ENCODE measurements at places on chromosomes 4 and X.

GRCh38 chr4:123233136-123233768 is 163.3 kb upstream of the SPRY1 start:
- DNase-seq = no peak

GRCh38 chr4:56026596-56026995 is 77.9 kb downstream of the CEP135 start:
- no peak for DNase-seq

DNA sequence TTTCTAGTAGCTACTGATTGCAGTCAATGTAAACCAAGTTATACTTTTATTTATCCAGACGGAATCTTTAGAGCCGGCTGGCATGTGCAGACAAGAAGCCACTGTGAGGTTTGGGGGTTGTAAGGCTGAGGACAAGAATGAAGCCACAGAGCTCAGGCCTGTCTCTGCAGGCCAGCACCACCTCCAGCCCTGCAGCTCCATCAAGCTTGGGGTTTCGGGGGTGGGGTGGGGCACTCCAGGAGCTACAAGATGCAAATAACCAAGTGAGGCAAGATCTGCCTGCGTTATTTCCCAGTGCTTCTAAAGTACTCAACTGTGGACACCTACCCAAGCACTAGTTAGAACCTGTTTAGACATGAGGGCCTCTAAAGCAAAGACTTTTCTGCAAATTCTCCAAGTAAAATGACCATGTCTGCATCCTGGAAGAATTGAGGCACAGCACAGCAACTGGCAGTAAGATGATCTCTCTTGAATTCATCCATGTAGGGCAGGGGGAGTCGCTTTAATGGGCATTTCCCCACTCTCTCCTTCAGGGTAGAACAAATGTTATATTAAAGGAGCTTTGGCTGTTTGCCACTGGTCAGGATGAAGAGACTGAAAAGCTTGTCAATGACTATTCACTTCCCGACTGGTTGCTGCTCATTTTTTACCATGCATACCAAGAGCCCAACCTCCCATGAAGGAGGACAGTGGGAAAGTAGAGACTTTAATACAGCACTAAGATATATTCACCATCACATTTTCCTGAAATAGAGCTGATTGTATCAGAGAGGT is 222.5 kb downstream of the MGST2 start:
- DNase-seq = no peak

DNA sequence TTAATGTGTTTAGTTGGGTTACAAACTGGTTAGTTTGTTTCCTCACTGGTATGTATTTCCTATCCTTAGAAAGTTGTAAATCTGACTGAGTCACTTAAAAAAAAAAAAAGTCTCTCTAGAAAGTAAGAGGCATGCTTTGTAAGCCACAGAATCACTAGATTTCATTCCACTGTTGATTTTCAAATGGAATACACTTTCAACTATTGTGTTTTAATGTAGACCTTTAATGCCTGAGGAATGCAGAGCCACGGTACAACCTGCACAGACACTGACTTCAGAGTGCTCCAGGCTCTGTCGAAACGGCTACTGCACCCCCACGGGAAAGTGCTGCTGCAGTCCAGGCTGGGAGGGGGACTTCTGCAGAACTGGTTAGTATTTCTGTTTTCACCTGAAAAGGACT is 88.6 kb downstream of the HHIP start:
- no peak for DNase-seq
